Central memory CD8-positive, alpha-beta T cell (primary cell): ENCODE measurements at places on chromosomes 11 and 22.

- no peak for DNase-seq
These were observed 50.9 kb downstream of the APOL1 start for GRCh38 chr22:36303874-36304273.

DNA sequence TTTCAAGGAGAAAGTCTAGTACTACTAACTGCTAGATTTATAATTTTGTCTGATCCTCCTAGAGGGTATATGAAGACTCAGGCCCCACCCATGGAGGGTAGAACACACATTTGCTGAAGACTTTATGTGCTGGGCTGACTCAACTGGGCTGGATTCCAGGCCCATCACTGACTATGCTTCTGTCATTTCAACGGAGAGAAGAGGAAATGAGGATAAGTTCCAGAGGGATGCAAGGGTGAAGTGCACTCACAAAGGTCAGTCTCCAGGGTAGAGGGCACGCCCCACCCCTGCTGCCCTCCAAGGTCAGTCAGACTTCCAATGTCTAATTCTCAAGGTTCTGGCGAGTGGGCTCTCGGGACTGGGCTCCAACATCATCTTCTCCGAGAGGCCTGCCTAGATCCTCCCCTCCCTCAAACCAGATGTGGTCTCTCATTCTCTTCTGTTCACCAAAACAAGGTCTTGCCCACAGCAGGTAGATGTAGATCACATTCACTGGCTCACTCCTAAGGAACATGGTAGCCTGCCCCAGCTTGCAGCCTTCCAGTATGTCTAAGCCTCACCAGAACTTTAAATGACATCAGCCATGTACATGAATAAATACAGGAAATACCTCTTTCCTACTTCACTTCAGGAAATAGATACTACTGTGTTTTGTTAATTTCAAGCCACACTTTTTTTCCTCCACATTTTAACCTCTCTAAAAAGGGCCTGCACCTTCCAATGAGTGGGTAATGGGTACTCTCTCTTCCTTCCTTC lies 7.3 kb upstream of the C11orf86 start:
- no peak for DNase-seq

DNA sequence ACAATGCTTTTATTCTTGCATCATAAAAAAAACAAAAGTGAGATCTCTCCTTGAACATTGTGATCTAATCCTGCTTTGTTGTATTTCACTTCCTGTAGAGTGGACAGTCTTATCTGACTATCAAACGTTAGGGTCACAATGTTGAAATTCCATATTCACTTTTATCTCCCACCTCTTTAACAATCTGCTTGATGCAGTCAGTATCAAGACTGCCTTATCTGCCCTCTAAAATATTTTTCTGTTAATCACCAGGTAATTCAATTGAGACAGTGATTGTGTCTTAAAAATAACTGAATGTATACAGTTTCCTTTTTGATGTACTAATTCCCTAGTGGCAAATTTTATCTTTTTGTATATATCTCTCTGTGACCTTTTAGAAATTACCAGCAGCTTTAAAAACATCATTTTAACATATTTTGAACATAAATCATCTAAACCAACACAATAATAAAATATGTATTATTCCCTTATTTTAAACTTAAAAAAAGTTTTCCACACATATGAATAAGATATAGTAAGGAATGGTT lies 143.1 kb upstream of the MPPED2 start:
- no peak for DNase-seq

DNA sequence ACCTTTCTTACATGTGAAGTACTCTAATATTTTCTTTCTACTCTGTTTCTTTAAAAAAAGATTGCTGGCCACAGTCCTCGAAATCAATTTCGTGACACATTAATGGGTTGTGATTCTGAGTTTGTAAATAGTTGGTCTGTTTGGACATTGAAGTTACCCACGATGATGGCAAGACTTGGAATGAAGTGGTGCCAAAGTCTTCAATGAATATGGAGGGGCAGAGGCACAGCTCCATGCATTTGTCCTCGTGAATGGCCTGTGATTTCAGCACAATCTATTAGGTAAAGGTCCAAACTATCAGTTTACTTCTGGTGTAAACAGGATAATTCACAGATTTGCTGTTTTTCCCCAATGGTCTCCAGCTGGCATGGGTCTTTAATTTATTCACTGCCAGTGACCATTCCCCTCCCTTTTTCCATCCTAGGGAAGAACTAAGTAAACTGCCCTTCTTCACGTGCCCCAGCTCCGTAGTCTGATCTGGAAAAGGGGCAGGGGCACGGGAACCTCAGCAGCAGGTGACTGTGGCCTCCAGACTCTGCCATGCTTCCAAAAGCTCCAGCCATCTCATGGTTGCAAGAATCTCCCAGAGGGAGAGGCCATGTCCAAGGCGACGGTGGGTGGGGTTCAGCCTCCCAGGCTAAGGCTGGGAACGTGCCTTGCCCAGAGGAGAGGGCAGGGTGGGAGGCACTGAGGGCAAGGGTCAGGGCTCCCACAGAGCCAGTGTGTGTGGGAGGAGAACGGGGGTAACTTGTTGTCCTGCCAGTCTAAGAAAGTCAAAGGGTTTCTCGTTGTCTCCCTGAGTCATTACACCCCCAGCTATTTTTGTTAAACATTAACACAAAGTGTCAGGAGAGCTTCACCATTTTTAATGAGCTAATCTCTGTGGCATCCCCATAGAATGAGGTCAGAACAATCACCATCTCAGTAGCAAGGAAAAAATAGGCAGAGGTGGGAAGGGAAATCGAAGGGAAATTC lies 16.9 kb upstream of the PEX26 start:
- no peak for DNase-seq

- no peak for DNase-seq
These were observed 46.2 kb downstream of the BRSK2 start for GRCh38 chr11:1435820-1436467.

DNA sequence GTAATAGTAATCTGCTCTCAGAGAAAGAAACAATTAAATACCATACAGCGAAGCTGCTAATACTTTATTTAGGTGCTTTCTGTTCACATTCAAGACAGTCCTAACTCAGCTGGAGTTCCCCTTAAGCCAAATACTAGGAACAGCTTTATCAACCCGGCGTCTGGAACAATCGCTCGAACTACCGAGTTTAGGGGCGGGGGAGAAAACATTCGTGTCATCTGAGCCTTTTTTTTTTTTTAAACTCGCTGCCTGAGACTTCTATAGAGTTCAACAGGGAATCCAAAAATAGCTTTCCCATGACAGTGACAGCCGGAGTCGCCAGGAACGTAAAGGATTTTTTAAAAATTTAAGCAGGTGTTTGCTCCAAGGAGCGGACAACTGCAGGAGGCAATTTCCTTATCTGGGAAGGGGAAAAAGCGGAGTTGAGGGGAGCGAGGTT lies 852 bp downstream of the TRAF6 start:
- no peak for DNase-seq

DNA sequence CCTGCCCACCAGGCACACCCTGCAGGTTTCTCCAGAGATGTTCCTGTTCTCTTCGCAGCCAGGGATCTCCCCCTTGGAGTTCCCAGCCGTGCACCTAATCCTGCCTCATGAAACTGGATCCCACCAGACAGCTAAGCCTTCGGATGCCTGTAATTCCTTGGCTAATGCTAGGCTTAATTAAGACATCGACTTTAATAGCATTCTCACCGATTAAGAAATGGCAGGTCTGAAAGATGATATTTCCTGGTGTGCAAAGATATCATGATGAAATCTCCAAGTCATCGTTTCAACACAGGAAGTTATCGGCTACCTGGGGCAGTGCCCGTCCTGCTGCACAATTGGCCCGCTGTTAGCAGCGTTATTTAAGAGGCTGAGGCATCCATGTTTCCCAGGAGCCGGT lies 41.5 kb upstream of the CCND1 start:
- DNase-seq: no peak

- no peak for DNase-seq
These were observed 33.2 kb downstream of the ZNF195 start for GRCh38 chr11:3345736-3346135.

DNA sequence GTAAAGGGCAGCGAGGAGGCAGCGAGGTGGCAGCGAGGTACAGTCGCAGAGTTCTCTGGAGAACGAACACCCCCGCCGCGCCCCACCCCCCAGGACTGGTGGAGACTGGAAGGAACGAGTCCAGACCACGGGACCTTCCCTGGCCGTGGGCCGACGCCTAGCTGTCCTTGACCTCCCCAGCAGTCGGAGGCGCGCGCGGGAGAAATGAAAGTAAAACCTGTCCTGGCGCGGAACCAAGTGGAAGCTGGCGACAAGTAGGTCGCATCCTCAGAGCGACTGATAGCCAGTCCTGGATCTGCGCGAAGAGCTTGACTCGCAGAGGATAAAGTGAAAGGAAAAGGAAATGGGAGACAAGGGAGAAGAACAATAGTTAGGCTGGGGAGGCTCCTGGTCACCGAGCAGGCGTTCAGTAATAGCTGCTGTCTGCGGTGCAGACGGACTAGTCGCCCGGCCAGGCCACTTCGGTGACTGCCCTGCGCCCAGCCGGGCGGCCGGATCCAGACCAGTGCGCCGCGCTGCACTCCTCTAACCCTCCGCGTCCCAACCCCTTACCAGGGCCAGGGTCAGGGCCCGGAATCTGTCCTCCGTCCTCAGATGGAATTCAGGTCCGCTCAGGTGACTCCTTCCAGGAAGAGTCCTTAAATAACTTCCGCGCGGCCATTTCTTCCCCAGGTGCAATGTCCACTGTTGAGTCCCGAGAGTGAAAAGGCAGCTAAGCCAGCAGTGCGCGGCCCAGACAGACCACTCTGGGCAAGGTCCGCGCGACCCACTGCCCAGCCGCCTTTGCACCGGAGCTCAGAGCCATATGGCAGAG lies 1.9 kb upstream of the ADM start:
- DNase-seq: no peak

- no peak for DNase-seq
These were observed 13.5 kb downstream of the PIK3IP1 start for GRCh38 chr22:31278626-31279326.

GRCh38 chr22:23138584-23139435 lies 3.0 kb downstream of the RSPH14 start:
- no peak for DNase-seq

DNA sequence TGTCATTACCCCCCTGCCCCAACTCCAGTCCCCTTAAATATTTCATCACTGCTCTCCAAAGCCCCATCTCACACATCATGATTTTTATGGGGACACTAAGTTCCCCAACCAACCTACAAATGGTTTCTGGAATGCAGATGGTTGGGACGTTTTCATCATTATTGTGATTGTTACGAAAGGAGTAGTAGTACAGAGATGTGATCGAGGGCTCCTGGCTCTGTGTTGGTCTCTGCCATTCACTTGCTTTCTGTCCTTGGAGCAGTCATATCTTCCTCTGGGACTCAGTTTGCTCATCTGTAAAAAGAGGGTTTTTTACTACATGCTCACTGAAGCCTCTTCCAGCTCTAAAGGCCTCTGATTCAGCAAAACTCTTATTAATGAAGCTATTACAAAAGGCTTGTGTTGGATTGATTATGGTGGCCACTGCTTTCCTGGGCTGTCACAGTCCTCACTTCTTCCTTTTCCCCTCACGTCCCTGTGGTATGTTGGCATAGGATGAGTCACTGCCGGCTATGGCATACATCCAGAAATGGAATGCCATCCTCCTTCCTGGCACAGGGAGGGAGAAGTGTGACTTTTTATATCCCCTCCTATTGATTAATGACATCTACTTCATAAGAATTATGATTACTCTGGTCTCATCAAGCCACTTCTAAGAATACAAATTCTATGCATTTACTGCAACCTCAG lies 593.7 kb downstream of the METTL15 start:
- DNase-seq: no peak

GRCh38 chr11:92663539-92663938 lies 305.9 kb upstream of the MTNR1B start:
- DNase-seq: no peak

DNA sequence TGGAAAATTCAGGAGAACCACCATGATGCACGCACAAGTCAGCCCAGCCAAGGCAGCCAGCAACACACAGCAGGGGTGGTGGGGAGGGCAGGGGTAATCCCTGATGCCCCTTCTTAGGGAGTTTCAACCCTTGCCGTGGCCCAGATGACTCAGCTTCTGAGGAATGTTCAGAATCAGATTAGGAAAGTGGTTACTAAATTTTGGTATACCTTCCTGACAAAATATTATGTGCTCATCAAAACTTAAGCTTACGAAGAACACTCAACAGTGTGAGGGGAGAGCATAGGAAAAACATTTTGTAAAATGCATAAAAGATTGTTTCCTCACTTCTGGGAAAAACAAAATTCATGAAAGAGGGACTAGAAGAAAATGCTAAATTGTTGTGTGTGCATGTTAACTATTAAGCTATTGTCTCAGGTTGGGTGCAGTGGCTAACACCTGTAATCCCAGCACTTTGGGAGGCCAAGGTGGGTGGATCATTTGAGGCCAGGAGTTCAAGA lies 32.1 kb downstream of the SERPIND1 start:
- DNase-seq: no peak

- no peak for DNase-seq
These were observed 24.0 kb upstream of the SMIM38 start for GRCh38 chr11:69131644-69132300.

GRCh38 chr11:61026121-61027031 lies 54.9 kb downstream of the CD6 start:
- DNase-seq: no peak

DNA sequence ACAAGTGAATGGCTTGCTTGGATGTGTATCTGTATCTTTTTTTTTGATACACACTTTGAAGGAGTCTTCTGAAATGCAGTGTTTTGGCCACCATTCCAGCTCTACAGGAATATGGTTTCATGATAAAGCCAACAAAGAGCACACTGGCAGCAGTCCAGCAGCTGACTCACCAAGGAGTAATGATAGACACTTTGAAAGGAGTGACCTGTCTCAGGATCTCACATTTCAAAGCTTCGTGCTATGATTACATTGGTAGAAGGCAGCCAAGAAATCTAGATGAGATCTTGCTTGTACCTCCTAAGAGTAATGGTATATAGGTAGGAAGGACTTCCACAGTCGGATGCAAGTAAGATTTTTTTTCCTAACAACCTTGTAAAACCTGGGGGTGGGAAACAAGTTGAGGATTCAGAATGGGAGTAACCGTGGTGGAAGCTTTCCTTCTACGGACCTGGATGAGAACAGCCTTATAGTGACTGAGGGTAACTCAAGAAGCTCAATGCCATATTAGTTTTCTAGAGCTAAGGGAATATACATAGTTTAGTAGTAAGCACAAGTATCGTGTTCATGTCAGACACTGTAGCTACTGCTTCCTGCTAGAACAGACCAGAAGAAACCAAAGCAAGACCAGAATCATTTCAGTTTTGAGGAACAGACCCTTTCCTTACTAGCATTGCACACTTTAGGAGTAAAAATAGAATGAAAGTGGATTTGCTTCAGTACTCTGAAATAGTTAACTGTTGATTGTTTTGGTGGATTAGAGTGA lies 25.0 kb downstream of the MTMR3 start:
- DNase-seq: no peak

GRCh38 chr11:69159150-69159852 lies 3.6 kb downstream of the SMIM38 start:
- DNase-seq: no peak

GRCh38 chr11:63534895-63535461 lies 1.6 kb upstream of the PLAAT4 start:
- peak; percentile 32 for DNase-seq

GRCh38 chr11:128862908-128863660 lies 4.0 kb downstream of the KCNJ1 start:
- DNase-seq: no peak

DNA sequence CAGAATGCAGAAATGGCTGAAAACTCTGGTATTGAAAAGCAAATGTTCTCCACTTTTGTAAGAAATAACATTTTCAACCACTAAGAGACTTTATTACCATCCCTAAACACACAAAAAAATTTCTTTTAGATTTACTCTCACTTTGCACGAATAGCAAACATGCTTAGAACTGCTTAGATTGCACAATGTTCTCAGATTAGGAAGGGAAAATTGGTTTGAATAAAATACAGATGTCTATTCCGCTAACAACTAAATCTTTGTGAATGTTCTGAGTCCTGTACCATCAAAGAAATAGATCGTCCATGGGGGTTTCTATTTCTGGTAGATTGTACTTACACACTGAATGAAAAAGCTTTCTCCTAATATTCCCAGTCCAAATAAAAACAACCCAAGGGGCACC lies 40.1 kb downstream of the BDNF start:
- no peak for DNase-seq
